Sciatic nerve (tissue), 2 donors: ENCODE measurements at places on chromosomes 3 and 15.

- DNase-seq, result no peak
Measured at GRCh38 chr15:58357529-58358476, 74.0 kb upstream of the LIPC start.

DNA sequence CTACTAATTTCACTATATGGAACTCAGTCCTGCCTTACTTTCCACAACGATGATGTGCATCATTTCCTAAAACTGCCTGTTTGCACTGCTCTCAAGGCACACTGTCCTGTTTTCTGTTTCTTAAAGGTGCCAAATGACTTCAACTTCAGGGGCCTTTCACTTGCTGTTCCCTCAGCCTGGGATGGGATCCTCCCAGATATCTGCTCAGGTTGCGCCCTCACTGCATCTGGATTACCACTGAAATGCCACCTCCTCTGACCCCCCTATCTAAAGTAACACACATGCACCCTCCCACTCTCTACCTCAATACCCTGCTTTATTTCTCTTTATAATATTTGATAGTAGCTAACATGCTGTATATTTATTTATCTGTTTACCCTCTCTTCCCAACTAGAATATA lies 123.8 kb upstream of the CMC1 start:
- DNase-seq, result no peak

DNA sequence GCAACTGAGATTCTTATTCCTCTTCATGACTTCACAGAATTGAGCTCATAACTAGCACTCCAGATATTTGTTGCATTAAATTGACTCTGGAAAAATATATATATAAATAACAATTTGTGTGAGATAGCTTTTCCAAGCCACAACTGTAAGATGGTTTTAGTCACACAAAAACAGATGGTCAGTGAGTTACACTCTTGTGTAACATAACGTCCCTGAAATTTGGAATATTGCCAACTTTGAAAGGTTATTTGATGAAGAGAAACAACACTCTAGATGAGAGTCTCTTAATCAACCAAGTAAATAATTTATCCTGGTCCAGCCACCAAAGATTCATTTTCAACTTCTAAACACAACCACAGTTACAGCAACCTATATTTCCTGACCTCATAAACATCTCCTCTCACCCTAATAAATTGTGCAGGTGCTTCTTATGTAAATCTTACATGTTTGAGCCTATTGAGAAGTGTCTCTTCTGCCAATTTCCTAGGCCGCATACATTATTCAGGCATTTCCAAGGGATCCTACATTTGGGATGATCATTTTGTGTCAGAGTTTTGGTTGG lies 84.9 kb upstream of the ACP3 start:
- DNase-seq, result no peak

DNA sequence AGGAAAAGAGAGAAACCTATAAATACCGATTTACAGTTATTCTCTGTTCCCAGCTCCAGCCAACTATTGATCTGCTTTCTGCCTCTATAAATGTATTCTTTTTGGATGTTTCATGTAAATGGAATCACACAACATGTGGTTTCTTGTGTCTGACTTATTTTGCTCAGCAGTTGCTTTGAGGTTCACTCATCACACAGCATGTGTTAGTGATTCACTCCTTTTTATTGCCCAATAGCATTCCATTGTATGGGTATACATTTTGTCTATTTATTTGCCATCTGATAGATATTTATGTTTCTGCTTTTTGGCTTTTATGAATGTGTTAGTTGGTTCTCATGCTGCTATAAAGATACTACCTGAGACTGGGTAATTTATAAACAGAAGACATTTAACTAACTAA lies 23.6 kb downstream of the CCR1 start:
- no peak for DNase-seq

DNA sequence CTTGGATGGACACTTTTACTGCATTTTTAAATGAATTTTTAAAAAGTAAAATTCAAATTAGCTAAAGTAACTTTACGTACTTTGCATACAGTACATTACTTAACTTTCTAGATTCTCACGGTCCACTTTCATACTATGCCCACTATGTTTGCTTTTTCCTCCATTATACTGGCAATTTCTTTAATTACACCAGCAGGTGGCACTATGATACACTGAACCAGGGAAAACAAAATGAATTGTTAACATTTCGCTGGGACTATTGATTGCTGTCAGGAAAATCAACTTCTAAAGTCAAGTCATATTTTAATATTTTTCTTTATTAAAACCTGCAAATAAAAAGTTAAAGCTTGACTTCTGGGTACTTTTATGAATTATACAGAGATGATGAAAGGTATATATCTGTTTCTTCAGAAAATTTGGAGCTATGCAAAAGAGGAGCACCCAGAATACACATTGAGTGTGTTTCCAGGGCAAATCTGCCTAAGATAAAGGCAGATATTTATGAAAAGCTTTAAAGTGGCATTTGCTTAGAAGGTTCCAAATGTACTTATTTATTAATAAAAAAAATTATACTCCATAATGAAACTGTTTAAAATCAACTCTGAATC lies 21.8 kb upstream of the POU1F1 start:
- no peak for DNase-seq

DNA sequence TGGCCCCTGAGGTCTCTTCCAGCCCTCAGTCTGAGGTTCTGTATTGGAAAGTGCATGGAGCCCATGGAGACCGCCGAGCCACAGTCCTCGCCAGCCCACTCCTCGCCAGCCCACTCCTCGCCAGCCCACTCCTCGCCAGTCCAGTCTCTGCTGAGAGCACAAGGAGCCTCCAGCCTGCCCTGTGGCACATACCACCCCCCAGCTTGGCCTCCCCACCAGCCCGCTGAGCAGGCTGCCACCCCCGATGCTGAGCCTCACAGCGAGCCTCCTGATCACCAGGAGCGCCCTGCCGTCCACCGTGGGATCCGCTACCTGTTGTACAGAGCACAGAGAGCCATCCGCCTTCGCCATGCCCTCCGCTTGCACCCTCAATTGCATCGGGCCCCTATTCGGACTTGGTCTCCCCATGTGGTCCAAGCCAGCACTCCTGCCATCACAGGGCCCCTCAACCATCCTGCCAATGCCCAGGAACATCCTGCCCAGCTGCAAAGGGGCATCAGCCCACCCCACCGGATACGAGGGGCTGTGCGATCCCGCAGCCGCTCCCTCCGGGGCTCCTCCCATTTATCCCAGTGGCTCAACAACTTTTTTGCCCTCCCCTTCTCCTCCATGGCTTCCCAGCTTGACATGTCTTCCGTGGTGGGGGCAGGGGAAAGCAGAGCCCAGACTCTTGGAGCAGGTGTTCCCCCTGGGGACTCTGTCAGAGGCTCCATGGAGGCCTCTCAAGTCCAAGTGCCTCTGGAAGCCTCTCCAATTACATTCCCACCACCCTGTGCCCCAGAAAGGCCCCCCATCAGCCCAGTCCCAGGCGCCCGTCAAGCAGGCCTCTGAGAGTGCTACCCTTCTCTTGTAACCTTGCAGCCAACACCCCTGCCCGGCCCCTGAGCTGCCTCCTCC lies 40.9 kb downstream of the PML start:
- DNase-seq, result no peak

- DNase-seq, result no peak
Measured at GRCh38 chr15:90810354-90810753, 58.0 kb upstream of the FURIN start.

GRCh38 chr15:41772720-41773331 lies 1.5 kb upstream of the MAPKBP1 start:
- no peak for DNase-seq

DNA sequence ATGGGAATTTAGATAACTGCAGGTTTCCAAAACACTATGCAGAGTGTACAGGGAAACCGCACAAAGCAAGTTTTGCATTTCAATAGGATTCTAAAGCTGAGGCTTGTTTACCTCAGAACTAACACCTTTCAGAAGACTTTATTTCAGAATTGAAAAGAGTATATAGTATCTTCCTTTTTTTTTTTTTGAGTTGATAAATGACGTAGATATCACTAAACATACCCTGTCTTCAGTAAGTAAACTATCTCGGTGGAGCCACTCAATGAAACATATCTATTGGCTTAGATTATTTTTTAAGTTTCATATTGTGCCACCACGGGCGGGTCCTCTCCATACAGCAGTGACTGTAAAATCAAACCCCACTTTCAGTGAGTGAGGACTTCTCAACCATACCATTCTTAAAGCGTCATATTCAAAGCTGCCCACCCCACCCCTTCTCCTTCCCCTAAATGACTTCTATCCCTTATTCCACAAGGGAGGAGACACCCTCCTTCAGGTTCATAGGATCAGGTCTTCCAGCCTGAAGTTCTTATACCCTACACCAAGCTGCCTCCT lies 2.0 kb upstream of the TBL1XR1 start:
- no peak for DNase-seq

- no peak for DNase-seq
Measured at GRCh38 chr3:62833538-62833937, 41.7 kb downstream of the CADPS start.

DNA sequence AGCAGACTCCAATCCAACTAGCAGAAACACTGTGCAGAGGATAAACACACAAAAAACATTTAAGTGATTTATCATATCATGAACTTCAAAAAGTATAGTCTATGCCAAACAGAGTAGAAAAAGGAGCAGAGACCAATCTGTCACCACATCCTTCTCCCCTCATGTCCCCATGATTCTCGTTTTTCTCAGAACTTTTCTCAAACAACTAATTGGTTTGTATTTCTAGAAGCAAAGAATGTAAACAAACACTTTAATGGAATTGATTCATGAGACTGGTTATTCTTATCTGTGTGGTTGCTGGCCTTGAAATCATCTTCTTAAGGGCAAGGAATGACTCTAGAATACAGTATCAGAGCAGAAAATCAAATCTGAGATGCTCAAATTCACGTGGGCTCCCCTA lies 294.2 kb upstream of the THBS1 start:
- DNase-seq, result no peak

DNA sequence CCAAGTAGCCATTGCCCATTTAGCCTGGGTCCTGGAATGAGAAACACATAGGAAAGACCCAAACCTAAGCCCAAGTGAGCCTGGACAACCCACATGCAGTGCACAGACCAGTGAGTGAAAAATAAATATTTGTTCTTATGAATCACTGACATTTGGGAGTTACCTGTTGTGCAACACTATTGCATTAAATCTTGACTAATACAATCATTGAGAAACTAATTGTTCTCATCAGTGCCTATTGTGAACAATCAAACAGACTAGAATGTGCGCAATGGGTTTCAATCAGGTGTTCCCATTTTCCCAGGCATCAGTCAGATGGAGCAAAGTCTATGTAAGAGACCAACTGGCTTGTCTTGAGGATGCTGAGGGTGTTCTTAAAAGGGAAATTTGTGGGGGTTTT lies 54.7 kb upstream of the CNOT10 start:
- no peak for DNase-seq

- DNase-seq, result no peak
Measured at GRCh38 chr3:182067423-182067822, 355.7 kb downstream of the SOX2 start.

- no peak for DNase-seq
Measured at GRCh38 chr3:60954048-60954447, 297.2 kb downstream of the FHIT start.

DNA sequence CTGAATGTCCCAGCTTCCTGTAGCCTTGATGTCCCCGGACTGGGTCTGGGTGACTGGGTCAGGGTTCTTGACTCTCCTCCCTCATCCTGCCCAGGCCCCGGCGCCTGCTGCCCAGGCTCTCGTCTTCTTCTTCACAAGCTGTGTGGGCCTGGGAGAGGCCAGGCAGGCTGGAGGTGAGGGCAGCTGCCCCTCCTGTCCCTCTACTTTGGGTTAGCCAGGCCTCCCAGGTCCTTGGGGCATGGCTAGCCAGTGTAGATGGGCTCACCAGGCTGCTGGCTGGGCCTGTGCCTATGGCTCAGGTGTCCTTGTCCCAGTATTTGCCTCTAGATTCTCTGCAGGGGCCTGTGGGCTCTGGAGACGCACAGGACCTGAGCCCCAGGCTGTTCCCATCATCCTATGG lies 31.8 kb downstream of the TKT start:
- peak; percentile 42 for DNase-seq

- DNase-seq, result no peak
Measured at GRCh38 chr15:40437752-40438687, 2.7 kb upstream of the BAHD1 start.

GRCh38 chr3:105166893-105167292 lies 199.8 kb upstream of the ALCAM start:
- DNase-seq, result no peak

GRCh38 chr3:128322030-128323022 lies 144.4 kb downstream of the DNAJB8 start:
- peak; percentile 74 for DNase-seq

DNA sequence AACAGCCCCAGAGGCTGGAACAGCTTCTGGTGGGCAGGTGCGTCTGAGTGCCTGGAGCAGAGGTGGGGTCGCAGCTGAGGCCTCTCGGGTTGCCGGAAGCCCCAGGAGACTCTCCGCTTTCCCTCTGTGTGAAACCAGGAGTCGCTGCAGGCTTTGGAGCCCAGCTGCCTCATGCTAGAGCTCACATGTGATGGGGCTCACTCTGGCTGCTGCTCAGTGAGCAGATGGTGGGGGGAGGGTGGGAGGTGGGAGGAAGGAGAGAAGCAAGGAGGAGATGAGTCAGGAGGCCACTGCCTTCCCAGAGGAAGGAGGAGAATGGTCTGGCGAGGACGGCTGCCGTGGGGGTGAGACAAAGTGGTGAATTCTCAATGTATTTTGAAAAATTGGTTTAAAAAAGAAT lies 290.1 kb upstream of the CHRNA7 start:
- DNase-seq, result no peak

- no peak for DNase-seq
Measured at GRCh38 chr3:55804170-55805095, 317.3 kb upstream of the WNT5A start.

- DNase-seq, result no peak
Measured at GRCh38 chr3:182740710-182741109, 52.6 kb upstream of the ATP11B start.

- DNase-seq, result no peak
Measured at GRCh38 chr3:100097919-100098783, 16.1 kb downstream of the FILIP1L start.

GRCh38 chr15:101723874-101724674 lies at the start of gene TARS3:
TARS3 (minus strand) TSS chr15:101724473; CDS start chr15:101724387, 86 bp downstream.
- peak; percentile 98 for DNase-seq

DNA sequence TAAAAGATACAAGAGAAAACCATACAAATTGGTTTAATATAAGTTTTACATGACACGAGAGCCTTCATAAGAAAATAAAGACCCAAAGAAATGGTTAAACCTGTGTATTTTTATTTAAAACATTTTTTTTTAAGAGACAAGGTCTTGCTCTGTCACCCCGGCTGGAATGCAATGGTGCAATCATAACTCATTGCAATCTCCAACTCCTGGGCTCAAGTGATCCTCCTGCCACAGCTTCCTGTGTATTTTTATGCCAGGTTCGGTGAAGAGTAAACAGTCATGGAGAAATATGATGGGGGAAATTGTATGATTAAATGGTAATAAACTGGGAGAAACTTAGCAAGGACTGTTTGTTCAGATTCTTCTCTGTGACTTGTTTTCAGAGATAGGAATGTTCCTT lies 441.0 kb downstream of the TUSC7 start:
- no peak for DNase-seq

GRCh38 chr3:127749787-127750225 lies 72.5 kb downstream of the MGLL start:
- DNase-seq, result peak; percentile 46
